ENCODE measurements at places on chromosomes 3 and 15. TPM values are rescaled to one million over a fixed set of nuclear protein-coding genes. Genes with fewer than 3 reads are reported as not detected.

DNA sequence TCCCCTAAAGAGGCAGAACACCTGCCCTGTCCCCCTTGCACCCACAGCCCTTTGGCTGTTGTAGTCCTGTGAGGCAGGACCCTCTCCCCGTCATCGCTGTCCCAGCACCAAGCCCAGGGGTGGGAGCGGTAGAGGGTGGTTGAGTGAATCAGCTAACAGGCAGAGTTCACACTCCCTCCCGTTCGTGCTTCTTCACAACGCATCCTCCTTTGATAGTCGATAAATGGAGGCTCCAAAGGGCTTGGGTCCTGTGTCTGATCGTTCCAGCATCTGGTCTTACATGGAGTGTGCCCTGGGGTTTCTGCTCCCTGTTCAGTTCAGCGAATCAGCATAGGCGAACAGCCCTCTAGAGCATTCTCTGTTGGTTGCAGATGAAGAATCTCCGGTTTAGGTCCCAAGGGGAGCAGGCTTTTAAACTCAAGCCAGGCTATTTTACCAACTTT lies 820 bp upstream of the HMCES start:
- peak; percentile 53 for DNase-seq
- peaks cover 34% of the 10 kb centered on the region for H3K36me3 ChIP-seq
- H3K27ac ChIP-seq, result peak overlapping the region; percentile 96
- H3K27me3 ChIP-seq, result no peaks in the 10 kb centered on the region

GRCh38 chr3:114290911-114291901 lies 2.6 kb upstream of the TIGIT start:
- H3K36me3 ChIP-seq, result no peaks in the 10 kb centered on the region
- H3K27me3 ChIP-seq, result no peaks in the 10 kb centered on the region

SLC27A2 gene
- 0.18 TPM for total RNA-seq

- no peak overlapping the region for H3K4me3 ChIP-seq
- no peaks in the 10 kb centered on the region for H3K27me3 ChIP-seq
- H3K27ac ChIP-seq, result no peak overlapping the region
- no peaks in the 10 kb centered on the region for H3K36me3 ChIP-seq
- peaks cover 25% of the 10 kb centered on the region for H3K4me1 ChIP-seq
These were observed 193.9 kb downstream of the DTWD1 start for GRCh38 chr15:49814709-49815108.

CSNK1G1 gene
- total RNA-seq, result 15.5 TPM

GRK7 gene
- total RNA-seq, result 0.04 TPM

- H3K4me3 ChIP-seq, result no peak overlapping the region
- H3K27me3 ChIP-seq, result no peaks in the 10 kb centered on the region
- H3K4me1 ChIP-seq, result no peaks in the 10 kb centered on the region
- no peak for DNase-seq
- no peaks in the 10 kb centered on the region for H3K36me3 ChIP-seq
These were observed 25.0 kb upstream of the TMC3 start for GRCh38 chr15:81398910-81399551.

- H3K4me3 ChIP-seq, result no peak overlapping the region
- H3K4me1 ChIP-seq, result no peaks in the 10 kb centered on the region
- H3K36me3 ChIP-seq, result peaks cover 5% of the 10 kb centered on the region
- DNase-seq, result no peak
These were observed 20.6 kb downstream of the CMTM6 start for GRCh38 chr3:32481791-32482631.

- H3K27me3 ChIP-seq, result no peaks in the 10 kb centered on the region
- peaks cover under 1% of the 10 kb centered on the region for H3K36me3 ChIP-seq
- H3K27ac ChIP-seq, result peak overlapping the region; percentile 95
- peak; percentile 98 for DNase-seq
- H3K4me3 ChIP-seq, result peak overlapping the region; percentile 3
These were observed 228.2 kb downstream of the TCF12 start for GRCh38 chr15:57146506-57147201.

- H3K27ac ChIP-seq, result no peak overlapping the region
- H3K4me1 ChIP-seq, result peaks cover 10% of the 10 kb centered on the region
- H3K36me3 ChIP-seq, result no peaks in the 10 kb centered on the region
- DNase-seq, result peak; percentile 22
These were observed 380 bp downstream of the MYLK start for GRCh38 chr3:123883701-123884202.

Measured in muscle of leg (tissue), 16 donors.